Stimulated activated CD8-positive, alpha-beta memory T cell treated with anti-CD3 and anti-CD28 coated beads, Interleukin-2, amount 100 ng/mL, for 48 hours (primary cell): ENCODE measurements at places on chromosomes 7 and 10.

DNA sequence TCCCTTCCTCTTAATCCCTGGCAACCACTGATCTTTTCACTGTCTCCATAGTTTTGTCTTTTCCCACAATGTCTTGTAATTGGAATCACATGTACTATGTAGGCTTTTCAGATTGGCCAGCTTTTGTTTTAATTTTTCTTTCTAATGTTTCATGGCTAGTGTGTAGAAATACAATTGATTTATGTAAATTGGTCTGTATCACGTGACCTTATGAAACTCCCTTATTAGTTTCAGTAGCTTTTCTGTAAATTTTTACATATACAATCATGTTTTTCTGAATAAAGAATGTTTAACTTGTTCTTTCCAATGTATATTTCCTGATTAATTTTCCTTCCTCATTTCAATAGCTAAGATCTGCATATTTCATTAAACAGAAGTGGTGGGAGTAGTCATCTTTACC lies 319.3 kb downstream of the MDFIC start:
- no peak for DNase-seq

DNA sequence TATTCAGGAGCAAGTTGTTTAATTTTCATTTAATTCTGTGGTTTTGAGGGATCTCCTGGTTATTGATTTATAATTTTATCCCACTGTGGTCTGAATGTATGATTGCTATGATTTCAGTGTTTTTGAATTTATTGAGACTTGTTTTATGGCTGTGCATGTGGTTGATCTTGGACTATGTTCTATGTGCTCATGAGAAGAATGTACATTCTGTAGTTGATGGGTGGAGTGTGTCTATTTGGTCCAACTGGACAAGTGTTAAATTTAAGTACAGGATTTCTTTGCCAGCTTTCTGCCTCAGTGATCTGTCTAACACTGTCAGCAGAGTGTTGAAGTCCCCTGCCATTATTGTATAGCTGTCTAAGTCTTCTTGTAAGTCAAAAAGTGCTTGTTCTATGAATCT lies 34.8 kb upstream of the KIF5B start:
- no peak for DNase-seq

DNA sequence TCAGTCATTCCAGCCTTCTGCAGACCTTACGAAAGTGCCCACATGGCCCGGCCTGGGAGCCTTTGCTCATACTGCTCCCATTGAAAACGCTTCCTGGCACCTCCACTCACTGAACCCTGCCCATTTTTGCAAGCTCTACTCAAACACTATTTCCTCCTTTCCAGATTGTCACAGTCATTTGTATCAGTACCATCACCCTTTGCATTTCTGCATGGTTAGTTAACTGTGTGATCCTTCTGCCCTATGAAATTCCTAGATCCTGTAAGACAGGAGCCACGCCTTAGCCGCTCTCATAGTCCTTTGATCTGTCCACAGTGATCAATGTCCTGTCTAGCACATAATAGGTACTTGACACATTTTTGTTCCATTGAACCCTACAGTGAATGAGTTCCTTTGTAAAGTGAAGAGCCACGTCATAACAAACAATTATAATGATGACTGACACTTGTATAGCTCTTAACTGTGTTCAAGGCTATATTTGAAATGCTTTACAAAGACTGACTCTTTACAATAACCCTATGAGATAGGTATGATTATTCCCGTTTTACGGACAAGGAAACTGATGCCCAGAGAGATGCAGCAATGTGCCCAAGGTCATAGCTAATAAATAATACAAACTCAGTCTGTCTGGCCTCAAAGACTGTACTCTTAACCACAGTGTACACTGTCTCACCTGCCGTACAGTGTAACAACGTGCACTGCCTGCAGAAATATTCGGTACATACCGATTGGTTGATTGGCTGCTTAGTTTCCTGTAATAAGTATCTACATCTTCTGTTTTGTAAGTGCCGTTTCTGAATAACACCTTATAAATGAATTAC lies 16.6 kb upstream of the ITIH2 start:
- no peak for DNase-seq

DNA sequence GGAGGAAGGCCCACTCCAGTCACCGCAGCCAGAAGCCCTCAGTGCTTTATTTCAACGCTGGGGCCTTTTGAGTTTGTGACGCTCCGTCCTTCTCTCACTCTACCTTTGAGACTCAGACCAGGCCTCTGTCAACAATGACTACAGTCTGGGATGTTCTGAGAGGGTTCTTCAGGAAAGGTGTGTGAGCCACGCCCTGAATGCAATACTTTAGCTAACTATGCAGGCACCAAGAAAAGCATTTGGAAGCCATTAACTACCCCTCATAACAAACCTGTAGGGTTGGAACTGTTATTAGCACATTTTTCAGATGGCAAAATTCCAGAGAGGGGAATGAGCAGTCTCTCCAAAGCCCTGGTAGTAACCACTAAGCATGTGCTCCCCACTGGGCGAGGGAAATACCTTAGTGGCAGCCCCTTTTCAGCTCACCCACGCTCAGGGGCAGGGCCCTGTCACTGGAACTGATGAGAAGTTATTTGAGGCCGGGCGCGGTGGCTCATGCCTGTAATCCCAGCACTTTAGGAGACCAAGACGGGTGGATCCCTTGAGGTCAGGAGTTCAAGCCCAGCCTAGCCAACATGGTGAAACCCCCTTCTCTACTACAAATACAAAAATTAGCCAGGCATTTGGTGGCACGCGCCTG lies 5.7 kb upstream of the ARPC1B start:
- no peak for DNase-seq

DNA sequence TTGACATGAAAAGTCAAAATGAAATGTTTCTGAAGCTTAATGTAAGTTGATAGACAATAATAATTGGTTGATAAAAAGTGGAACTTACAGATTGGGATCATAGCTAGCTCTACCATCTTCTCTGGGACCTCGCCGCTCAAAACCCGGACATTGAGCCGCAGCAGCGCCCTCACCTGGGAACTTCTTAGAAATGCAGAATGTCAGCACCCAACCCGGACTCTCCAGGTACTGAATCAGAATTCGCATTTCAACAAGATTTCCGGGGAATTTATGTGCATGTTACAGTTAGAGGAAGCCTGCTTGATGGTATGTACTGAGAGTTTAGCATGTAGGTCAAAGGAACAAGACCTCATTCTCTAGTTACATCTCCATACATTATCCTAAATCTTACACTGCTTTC lies 36.7 kb upstream of the ABLIM1 start:
- no peak for DNase-seq

- no peak for DNase-seq
These were observed 116.9 kb upstream of the KLF14 start for GRCh38 chr7:130850956-130851355.

DNA sequence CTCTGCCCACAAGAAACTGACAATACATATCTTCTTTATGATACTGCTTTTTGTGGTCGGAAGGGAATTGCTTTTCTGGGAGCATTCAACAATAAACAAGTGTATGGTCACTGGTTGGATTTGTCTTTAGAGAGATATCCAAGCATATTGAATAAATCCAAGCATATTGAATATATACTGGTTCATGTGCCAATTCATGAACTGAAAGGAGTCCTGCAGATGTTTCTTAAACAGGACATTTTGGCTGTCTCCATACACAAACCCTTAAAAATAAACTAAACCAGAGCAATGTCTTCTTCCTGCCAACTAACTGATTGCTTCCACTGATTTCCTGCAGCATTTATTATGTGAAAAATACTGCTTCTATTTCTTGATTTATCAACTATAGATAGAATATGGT lies 173.9 kb downstream of the FOXP2 start:
- no peak for DNase-seq

- DNase-seq = no peak
These were observed 58.3 kb upstream of the GJD4 start for GRCh38 chr10:35546824-35547225.

- peak; percentile 55 for DNase-seq
These were observed 70.0 kb downstream of the CAMK1D start for GRCh38 chr10:12419262-12419847.

- no peak for DNase-seq
These were observed 190.5 kb downstream of the TMEM26 start for GRCh38 chr10:61262486-61263261.

- no peak for DNase-seq
These were observed 76.0 kb downstream of the GRK5 start for GRCh38 chr10:119283387-119283786.

DNA sequence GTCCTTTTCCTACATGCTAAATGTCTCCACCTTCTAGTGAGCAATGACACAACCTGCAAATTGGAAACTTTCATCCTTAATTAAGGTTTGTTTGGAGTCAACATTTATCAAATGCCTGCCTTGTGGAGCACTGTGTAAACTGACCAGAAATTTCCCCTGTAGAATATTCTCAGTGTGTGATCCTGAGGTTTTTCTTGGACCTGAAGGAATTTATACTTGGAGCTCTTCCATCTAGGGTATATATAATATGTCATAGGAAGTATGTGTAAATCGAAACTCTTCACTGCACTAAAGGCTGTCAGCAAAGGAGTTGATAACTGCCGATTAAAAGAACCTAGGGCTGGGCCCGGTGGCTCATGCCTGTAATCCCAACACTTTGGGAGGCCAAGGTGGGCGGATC lies 152.4 kb downstream of the NSUN6 start:
- DNase-seq = no peak

DNA sequence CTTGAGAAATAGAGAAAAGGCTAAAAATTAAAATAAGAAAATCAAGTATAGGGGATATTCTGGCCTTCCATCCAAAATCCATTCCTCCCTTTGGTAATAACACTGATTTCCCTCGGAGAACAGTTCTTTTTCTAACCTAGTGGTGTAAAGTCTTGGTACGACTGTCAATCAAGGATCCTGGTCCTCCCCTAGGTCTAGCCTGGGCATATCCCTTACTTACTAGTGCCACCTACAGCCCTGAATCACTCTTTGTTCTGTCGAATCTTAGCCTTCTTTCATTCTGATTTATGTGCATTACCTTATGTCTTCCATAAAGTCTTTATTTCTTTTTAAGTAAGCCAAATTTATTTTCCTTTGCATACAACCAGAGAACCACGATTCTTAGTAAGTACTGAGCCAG lies 298.7 kb upstream of the LRRTM3 start:
- DNase-seq = no peak

DNA sequence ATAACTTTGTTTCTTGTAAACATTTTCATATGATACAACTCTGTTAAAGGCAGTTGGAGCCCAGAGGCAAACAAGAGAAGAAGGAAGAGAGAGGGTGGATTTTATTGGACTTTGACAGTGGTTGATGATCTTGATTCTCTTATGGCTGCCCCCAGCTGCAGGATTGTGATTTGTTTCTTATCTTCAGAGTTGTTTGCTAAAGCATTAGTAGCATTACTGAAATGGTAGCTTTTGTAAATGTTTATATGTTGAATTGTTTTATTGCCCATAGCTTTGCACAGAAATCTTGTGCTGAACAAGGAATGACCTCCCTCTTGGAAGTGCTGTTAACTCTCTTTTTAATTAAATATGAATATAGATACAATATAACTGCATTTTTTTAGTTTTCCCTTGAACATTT lies 309.4 kb downstream of the AUTS2 start:
- no peak for DNase-seq

DNA sequence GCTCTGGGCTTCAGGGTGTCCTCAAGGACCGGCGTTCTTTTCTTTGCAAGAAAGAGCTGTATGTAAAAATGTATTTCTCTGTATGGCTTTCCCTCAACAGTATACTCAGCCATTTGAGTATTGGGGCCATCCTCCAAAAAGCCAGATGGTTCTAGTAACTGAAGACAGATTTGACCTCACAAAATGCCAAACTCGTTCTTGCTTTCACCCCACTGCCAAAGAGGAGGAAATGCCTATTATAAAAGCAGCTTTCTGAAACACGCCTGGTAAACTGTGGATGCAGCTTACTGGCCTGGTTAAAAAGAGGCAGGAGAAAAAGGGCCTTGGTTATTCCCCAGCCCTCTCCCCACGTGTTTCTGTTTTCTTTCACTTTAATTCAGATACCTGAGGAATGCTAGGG lies 7.7 kb upstream of the HTR5A start:
- no peak for DNase-seq

- no peak for DNase-seq
These were observed 284.8 kb downstream of the SDK1 start for GRCh38 chr7:3585826-3586225.

- DNase-seq = no peak
These were observed 1.1 kb upstream of the BNIP3 start for GRCh38 chr10:131982796-131983195.

DNA sequence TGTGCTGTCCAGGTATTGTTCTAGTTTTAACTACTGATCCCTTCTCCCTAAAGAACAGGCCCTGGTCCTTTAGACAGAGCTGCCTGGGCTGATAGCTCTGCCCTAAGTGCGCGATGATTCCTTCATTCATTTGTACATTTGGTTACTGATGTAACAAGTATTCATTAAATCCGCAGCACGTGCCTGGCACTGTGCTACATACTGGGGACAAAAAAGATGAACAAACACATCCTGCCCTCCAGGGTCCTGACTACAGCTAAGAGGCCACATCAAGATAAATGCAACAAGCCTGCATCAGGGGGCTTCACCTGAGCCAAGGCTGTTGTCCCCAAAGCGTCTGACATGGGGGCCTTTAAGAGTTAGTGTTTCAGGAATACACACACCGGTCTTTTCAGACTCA lies 99.0 kb upstream of the PODXL start:
- no peak for DNase-seq

DNA sequence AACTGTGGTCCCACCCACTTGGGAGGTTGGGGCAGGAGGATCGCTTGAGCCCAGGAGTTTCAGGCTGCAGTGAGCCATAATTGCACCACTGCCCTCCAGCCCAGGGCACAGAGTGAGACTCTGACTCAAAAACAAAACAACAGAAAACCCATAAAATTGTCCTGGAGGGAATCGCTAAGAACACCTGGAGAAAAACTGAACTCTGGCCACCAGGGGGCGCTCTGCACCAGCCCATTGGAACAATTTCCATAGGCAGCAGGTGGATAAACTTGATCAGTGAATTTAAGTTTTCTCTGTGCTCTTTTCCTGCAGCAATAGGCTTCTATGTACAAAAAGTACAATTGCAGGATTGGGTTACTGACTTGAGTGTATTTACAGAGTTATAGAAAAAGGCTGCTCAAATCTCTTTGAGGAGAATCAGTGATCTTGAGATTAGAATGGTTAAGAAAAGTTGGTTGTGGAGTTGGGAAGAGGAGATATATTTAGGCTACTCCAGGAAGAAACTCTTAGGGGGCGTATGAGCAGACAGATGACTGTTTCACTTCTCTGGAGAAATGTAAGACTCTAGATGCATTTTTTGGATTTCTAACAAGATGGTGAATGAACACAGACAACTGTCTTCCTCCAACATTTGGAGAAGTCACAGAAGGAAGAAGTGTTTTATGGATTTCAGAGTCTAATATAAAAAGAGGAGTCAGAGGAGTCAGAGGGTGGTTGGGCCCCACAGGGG lies 274.9 kb upstream of the GALNT17 start:
- DNase-seq = peak; percentile 44

- no peak for DNase-seq
These were observed 316.0 kb downstream of the PTPRN2 start for GRCh38 chr7:158271646-158272045.

GRCh38 chr10:8691498-8692017 lies 637.1 kb downstream of the GATA3 start:
- no peak for DNase-seq

GRCh38 chr7:40470817-40471216 lies 336.0 kb downstream of the SUGCT start:
- no peak for DNase-seq
